Activated T-helper 17 cell treated with anti-CD3 and anti-CD28 coated beads, Interleukin-2, amount 50 U/mL, for 72 hours (primary cell): ENCODE measurements at places on chromosomes 4 and X. TPM values are rescaled to one million over a fixed set of nuclear protein-coding genes. Genes with fewer than 3 reads are reported as not detected.

The NEIL3 gene
- total RNA-seq = 23.1 TPM

The XAGE1A gene
- not detected for total RNA-seq

The ADGRL3 gene
- total RNA-seq = not detected

The COL4A5 gene
- total RNA-seq = not detected

The DAPP1 gene
- total RNA-seq = 58.4 TPM

The RTL3 gene
- total RNA-seq = not detected

The PABPC1L2B gene
- total RNA-seq = not detected

The MTNR1A gene
- not detected for total RNA-seq

The F11 gene
- not detected for total RNA-seq

The DCLK2 gene
- not detected for total RNA-seq

The NPY2R gene
- not detected for total RNA-seq

The SLIT2 gene
- total RNA-seq = not detected

The HELT gene
- not detected for total RNA-seq

The ADH7 gene
- not detected for total RNA-seq

The ANXA10 gene
- not detected for total RNA-seq
